CD4-positive, alpha-beta T cell treated with Interleukin-2 at 100 ng/mL for 4 hours (primary cell): ENCODE measurements at places on chromosomes 7 and 10.

GRCh38 chr10:4677296-4678021 lies 148.5 kb upstream of the AKR1E2 start:
- DNase-seq = no peak

DNA sequence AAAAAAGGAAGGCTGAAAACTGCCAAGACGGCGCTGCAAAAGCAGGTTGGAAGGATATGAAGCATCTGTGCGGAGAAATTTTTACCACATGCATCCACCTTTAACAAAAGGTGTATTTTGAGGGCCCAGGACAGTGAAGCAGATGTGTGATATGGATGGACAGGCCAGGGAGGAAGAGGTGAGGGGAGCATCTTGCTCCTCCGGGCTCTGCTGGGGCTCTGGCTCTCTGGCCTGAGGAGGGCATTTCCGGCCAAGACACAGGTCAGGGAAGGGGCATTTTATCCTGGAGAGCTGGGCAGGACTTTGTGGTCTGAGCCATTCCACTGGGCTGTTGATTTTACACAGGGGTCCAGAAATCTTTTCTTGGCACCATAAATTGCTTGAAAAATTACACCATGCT lies 175.1 kb downstream of the ZMYND11 start:
- DNase-seq = no peak

- DNase-seq = no peak
Observed at GRCh38 chr7:47253650-47254080, 328.2 kb downstream of the TNS3 start.

DNA sequence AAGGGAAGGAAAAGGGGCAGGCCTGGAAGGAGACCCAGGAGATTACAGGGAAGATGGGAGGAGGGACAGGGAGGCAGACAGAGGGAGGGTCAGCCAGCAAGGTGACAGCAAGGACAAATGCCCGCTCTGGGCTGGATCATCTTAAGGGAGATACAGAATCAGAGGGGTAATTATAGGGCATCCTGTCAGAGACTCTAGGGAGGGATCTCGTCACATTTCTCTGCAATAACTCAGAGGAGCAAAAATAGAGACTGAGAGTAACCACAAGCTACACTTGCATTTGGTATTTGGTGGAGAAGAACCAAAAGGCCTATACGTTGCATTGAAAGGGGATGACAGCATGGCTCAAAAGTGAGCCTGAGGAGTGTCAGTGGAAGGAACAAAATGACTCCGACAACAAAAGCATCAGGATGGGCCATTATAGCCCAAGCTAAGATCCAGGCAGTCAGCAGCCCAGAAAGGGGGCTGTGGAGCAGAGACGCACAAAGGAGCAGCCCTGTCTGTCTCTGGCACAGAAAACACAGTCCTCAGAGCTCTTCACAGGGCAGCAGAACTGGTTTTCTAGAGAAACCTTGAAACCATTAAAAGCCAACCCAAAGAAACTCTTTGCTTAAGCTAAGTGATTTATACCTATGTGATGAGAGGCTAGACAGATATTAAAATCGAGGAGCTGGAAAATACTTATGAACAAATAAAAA lies 430.2 kb upstream of the VSTM2A start:
- no peak for DNase-seq

GRCh38 chr10:6528198-6528950 lies 51.7 kb downstream of the PRKCQ start:
- peak; percentile 49 for DNase-seq

- no peak for DNase-seq
Observed at GRCh38 chr10:77944519-77944918, 18.0 kb upstream of the DLG5 start.

- no peak for DNase-seq
Observed at GRCh38 chr10:127463548-127463947, 85.6 kb upstream of the NPS start.

- no peak for DNase-seq
Observed at GRCh38 chr10:102616066-102616770, 28.1 kb upstream of the TRIM8 start.

DNA sequence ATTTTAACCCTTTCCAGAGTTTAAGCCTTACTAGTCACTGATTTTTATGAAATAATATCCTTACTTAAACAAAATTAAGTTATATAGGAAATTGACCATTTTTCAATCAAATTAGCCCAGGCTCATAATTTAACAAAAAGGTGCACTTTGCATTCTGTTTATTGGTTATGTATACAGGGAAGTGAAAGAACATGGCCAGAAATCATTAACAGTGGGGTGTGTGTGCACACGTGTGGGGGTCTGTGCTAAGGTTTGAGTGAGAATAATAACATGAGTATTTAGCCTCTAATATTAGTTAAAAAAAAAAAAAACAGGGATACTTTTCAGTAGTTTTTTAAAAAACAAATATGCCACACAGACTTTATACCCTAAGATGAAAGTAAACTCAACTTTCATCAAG lies 510.5 kb upstream of the PFKP start:
- no peak for DNase-seq
